ENCODE measurements at places on chromosomes 1 and 21. TPM values are rescaled to one million over a fixed set of nuclear protein-coding genes. Genes with fewer than 3 reads are reported as not detected.

GRCh38 chr21:45352621-45353139 lies 52.3 kb upstream of the COL18A1 start:
- H3K27ac ChIP-seq, result no peak overlapping the region
- H3K4me1 ChIP-seq, result no peaks in the 10 kb centered on the region
- H3K27me3 ChIP-seq, result no peaks in the 10 kb centered on the region
- DNase-seq, result no peak
- no peak overlapping the region for H3K4me3 ChIP-seq
- no peaks in the 10 kb centered on the region for H3K36me3 ChIP-seq

DNA sequence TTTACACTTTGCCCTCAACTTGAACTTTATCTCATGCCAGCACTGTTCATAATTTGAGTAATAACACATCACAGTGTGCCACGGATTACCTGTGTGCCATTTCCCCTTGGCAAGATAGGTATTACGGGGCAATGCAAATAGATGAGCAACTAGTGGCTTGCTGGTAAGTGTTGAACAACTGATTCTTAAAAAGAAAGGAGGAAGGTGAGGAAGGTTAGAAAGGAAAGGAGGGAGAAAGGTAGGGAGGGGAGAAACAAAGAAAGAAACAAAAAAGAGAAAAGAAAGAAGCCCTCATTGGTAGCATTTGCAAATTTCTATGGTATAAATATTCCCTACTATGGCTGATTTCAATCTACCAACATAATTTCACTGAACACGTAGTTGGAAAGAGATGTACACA lies 118.2 kb upstream of the OLIG2 start:
- no peak overlapping the region for H3K27ac ChIP-seq
- H3K4me3 ChIP-seq, result no peak overlapping the region
- DNase-seq, result no peak

- no peak overlapping the region for H3K27ac ChIP-seq
- H3K4me3 ChIP-seq, result no peak overlapping the region
- H3K4me1 ChIP-seq, result no peaks in the 10 kb centered on the region
- no peaks in the 10 kb centered on the region for H3K27me3 ChIP-seq
- no peaks in the 10 kb centered on the region for H3K36me3 ChIP-seq
Observed at GRCh38 chr1:100847361-100848082, 47.1 kb downstream of the EXTL2 start.

DNA sequence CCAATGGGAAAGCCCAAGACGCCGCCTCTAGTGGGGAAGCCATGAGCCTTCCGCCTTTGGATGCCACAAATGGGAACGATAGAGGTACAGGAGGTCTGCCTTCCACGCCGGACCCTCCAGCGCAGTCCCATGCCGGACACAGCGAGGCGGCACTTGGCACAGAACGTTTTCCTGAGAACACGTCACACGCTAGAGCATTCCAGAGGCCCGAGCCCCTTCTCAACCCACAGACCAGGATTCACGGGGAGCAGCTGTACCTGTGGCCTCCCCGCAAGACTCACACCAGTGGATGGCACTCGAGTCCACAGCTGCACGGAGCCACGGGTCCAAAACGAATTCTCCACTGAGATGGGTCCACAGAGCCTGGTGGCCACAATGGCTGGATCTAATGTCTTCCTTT lies 31.5 kb upstream of the RIPK4 start:
- no peak for DNase-seq
- H3K36me3 ChIP-seq, result peaks cover 5% of the 10 kb centered on the region
- H3K4me3 ChIP-seq, result no peak overlapping the region
- H3K4me1 ChIP-seq, result no peaks in the 10 kb centered on the region

MSH4 gene
- 0.50 TPM for total RNA-seq

GUCA2B gene
- not detected for total RNA-seq

All from CD8-positive, alpha-beta memory T cell (primary cell).